ENCODE measurements at places on chromosomes 7 and 10. TPM values are rescaled to one million over a fixed set of nuclear protein-coding genes. Genes with fewer than 3 reads are reported as not detected.

Gene EN2
- total RNA-seq: not detected

Gene NUDCD3
- total RNA-seq: 52.9 TPM

Gene CALHM3
- total RNA-seq: not detected

Gene PKD2L1
- not detected for total RNA-seq

Gene BCCIP
- total RNA-seq: 91.1 TPM

Gene FAM25G
- total RNA-seq: not detected

Gene CPA4
- not detected for total RNA-seq

Gene DRGX
- total RNA-seq: not detected

Gene SPDYE9
- total RNA-seq: not detected

Gene ZNF804B
- not detected for total RNA-seq

Gene GRM8
- total RNA-seq: 6.6 TPM

Gene OR2A5
- total RNA-seq: not detected

Gene EIF4EBP2
- 131 TPM for total RNA-seq

DNA sequence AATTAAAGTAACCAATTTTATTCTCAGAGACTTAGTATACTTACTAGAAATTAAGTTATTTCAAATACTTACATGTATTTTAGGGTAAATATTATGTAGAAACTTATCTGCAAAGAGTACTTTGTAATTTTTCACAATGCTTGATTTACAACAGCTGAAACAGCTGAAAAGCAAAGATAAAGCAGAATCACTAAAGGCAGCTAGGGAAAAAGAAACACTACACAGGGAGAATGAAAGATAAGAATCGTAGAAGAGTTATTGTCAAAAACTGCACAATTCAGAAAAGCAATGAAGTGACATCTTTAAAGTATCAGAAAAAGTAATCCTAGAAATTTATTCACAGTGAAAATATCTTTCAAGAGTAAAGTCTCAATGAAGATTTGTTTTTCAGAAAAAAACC, 69.7 kb upstream of the ZNF804B start:
- no peaks in the 10 kb centered on the region for H3K36me3 ChIP-seq
- H3K27me3 ChIP-seq: no peaks in the 10 kb centered on the region
- no peak overlapping the region for H3K4me3 ChIP-seq
- no peak overlapping the region for H3K27ac ChIP-seq
- no peak for DNase-seq

GRCh38 chr10:6602700-6603084, 22.6 kb upstream of the PRKCQ start:
- no peak overlapping the region for H3K27ac ChIP-seq
- no peak for DNase-seq
- H3K36me3 ChIP-seq: no peaks in the 10 kb centered on the region
- peaks cover 14% of the 10 kb centered on the region for H3K4me1 ChIP-seq
- no peaks in the 10 kb centered on the region for H3K27me3 ChIP-seq

- no peak overlapping the region for H3K4me3 ChIP-seq
- DNase-seq: no peak
- H3K4me1 ChIP-seq: peaks cover 16% of the 10 kb centered on the region
- no peaks in the 10 kb centered on the region for H3K27me3 ChIP-seq
Observed at GRCh38 chr10:89888321-89889070, 187.1 kb downstream of the KIF20B start.

DNA sequence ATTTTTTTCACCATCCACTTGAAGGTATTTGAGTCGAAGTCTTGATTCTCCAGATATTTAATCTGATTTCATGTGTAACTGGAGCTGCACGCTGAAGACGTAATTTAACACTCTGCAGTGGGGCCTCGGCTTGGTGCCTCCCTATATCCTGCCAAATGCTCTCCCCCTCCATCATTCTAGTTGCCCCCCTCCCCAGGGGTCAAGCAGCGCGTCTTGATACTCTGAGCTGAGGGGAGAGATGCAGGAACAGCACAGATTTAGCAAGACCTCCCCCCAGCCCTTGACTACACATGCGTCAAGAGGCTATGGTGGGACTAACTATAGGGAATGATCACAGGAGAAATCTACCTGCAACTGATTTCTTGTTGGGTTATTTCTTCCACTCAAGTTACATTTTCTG, 85.8 kb downstream of the PRPF18 start:
- no peaks in the 10 kb centered on the region for H3K27me3 ChIP-seq
- H3K36me3 ChIP-seq: no peaks in the 10 kb centered on the region
- H3K4me3 ChIP-seq: no peak overlapping the region
- H3K4me1 ChIP-seq: peaks cover 21% of the 10 kb centered on the region

DNA sequence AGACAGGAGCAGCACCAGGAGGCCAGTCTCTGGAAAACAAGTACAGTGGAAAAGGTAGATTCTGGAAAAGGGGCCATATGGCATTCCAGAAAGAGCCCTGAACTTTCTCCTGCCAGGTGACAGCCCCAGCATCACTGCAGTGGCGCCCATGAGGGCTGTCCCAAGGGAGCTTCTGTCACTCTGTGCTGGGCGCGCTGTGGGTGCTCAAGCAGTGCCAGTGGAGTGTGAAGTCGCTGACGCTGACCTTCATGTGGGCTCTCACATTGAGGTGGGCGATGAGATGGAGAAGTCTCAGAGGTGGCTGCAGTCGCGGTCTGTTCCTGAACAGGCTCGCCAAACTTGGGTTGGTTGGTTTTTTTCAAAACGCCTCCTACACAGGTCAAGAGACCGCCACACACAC, 38.2 kb downstream of the FKBP6 start:
- no peaks in the 10 kb centered on the region for H3K4me1 ChIP-seq
- no peak for DNase-seq
- H3K4me3 ChIP-seq: no peak overlapping the region
- no peaks in the 10 kb centered on the region for H3K27me3 ChIP-seq

DNA sequence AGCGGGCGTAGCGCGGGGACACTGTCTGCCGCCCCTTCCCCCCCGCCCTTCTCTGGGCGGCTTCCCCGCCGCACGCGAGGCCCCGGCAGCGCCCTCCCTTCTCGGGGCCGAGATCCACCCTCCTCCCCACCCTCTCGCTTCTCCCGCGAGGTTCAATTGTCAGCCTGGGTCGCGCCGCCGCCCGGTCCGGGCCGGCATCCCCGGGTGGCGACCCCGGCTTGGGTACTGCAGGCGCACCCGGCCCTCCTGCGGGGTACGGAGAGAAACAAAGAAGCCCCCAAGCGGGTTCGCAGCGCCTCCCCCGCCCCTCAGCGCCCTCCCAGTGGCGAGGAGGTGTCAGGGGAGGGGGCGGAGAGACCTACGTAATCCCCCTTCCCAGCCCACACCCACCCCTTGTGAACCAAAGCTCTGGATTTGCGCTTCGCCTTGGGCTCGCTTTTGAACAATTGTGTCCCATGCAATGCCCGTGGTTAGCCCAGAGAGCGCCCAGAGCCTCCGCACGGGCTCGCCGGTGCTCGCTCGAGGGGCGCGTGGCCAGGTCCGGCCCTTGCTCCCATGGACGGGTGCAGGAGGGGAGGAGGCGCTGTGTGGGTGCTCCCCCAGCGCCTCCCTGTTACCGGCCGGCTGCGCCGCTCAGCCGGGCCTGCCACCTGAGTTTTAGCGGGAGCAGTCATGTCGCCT, 634 bp downstream of the HECW1 start:
- H3K27me3 ChIP-seq: peaks cover 20% of the 10 kb centered on the region
- H3K27ac ChIP-seq: no peak overlapping the region
- H3K36me3 ChIP-seq: no peaks in the 10 kb centered on the region
- peak; percentile 85 for DNase-seq
- peak overlapping the region; percentile 78 for H3K4me3 ChIP-seq

GRCh38 chr7:979886-980571, 3.0 kb upstream of the CYP2W1 start:
- H3K27me3 ChIP-seq: no peaks in the 10 kb centered on the region
- H3K4me1 ChIP-seq: no peaks in the 10 kb centered on the region
- no peak overlapping the region for H3K4me3 ChIP-seq
- DNase-seq: no peak
- no peak overlapping the region for H3K27ac ChIP-seq
- H3K36me3 ChIP-seq: no peaks in the 10 kb centered on the region

GRCh38 chr7:137696376-137696775, 150.4 kb downstream of the DGKI start:
- no peak for DNase-seq
- H3K4me1 ChIP-seq: no peaks in the 10 kb centered on the region
- H3K27me3 ChIP-seq: no peaks in the 10 kb centered on the region
- no peak overlapping the region for H3K4me3 ChIP-seq
- H3K36me3 ChIP-seq: no peaks in the 10 kb centered on the region

DNA sequence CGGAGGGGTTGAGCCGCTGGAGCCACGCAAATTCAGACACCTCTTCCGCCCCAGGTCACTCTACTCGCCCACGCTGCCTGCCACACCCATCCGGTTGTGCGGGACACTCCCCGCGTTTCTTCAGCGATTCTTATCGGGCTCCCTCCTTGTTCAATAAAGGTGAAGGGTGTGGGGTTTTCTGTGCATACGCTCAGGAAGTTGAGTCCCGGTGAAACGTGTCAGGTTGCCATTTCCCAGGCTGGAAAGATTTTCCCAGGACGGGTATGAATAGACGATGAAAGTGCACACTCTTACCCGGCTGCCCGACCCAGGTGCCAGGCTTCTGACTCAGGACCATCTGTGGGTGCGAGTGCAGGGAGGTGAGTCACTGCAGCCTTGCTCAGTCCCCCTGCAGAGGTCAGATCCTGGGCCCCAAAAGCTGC, 22.0 kb downstream of the KLF6 start:
- H3K4me1 ChIP-seq: peaks cover 18% of the 10 kb centered on the region
- no peaks in the 10 kb centered on the region for H3K36me3 ChIP-seq
- H3K27ac ChIP-seq: no peak overlapping the region
- no peak overlapping the region for H3K4me3 ChIP-seq

GRCh38 chr10:60821656-60822055, 43.4 kb downstream of the CDK1 start:
- no peaks in the 10 kb centered on the region for H3K27me3 ChIP-seq
- peaks cover 4% of the 10 kb centered on the region for H3K4me1 ChIP-seq
- no peak overlapping the region for H3K4me3 ChIP-seq
- H3K27ac ChIP-seq: no peak overlapping the region
- H3K36me3 ChIP-seq: no peaks in the 10 kb centered on the region
- no peak for DNase-seq

DNA sequence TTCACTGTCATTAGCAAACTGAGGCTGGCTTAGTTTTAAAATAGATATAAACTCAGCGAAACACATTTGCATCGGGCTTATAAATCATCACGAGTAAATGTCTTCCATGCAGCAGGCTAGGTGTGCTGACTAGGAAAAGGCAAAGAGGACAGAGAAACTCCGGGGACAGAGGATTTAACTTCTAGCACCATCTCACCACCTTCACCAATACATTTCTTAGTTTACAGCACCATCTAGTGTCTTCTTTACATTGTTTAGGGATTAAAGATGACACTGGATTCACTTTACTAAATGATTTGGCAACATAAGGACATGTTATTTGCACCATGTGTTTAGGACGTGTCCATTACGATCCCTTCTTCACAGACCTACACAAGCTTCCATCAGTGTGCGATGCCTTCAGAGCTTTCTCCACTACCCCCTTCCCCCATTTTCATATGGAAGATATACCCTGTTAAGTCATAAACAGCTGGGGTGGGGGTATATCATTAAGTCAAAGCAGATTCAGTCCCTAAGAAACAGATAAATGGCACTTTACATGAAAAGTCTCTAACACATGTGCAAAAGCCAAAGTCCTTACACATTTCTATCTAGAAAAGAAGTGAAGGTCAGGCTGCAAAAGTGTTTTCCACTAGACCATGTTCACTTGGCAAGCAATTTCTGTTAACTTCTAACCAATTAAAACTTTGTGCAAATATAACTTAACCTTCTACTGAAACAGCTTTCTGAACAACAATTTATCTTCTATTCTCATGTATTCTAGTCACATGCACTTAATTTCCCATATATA, 103.3 kb downstream of the GRB10 start:
- H3K4me3 ChIP-seq: no peak overlapping the region
- DNase-seq: peak; percentile 53
- H3K36me3 ChIP-seq: 0 out of 2 replicates have a peak, but pooled peaks cover 3% of the 10 kb centered on the region
- no peak overlapping the region for H3K27ac ChIP-seq
- H3K4me1 ChIP-seq: peaks cover 30% of the 10 kb centered on the region

GRCh38 chr10:90138844-90139243, 437.5 kb downstream of the KIF20B start:
- H3K4me3 ChIP-seq: no peak overlapping the region
- H3K36me3 ChIP-seq: 0 out of 2 replicates have a peak, but pooled peaks cover 20% of the 10 kb centered on the region
- no peak overlapping the region for H3K27ac ChIP-seq
- no peaks in the 10 kb centered on the region for H3K27me3 ChIP-seq
- H3K4me1 ChIP-seq: no peaks in the 10 kb centered on the region

GRCh38 chr7:82760074-82760473, 316.5 kb upstream of the CACNA2D1 start:
- peak overlapping the region; percentile 14 for H3K4me3 ChIP-seq
- no peaks in the 10 kb centered on the region for H3K36me3 ChIP-seq
- DNase-seq: peak; percentile 65
- H3K27ac ChIP-seq: peak overlapping the region; percentile 88

DNA sequence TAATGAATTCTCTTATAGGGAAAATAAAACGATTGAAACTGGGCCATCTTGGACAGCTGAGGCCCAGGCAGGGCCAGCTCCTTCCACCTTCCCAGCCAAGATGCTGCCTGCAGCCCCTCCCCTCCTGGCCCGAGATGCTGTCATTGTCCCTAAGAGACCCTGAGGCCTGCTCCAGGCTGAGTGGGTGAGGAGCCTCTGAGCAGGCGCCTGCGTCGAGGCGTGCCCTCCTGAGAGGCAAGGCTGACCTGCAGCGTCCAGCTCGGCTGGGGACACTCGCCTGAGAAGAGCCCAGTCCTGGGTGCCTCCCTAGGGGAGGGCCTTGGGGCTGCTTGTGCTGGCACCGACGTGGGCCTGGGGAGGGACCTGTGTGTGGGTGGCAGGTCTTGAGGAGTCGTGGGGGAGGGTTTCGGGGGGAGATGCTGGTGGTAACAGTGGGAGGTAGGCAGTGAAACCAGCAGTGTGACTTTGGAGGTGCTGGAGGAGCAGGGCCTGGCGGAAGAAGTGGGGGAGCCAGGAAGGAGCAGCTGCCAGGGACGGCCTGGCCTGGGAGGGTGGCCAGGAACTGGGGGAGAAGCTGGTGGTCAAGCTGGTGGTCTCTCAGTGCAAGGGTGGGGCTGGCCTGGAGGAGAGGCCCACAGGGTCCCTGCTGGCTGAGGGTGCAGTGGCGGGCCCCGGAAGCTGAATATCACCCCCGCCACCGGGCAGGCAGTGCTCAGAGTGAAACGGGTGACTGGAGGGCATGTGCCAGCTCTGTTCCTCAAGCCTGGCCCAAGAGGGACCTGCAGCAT, 7.9 kb downstream of the GPR146 start:
- no peaks in the 10 kb centered on the region for H3K36me3 ChIP-seq
- no peak for DNase-seq
- peaks cover 8% of the 10 kb centered on the region for H3K4me1 ChIP-seq
- no peaks in the 10 kb centered on the region for H3K27me3 ChIP-seq
- peak overlapping the region; percentile 32 for H3K27ac ChIP-seq
- no peak overlapping the region for H3K4me3 ChIP-seq

GRCh38 chr7:151896086-151896485, 19.2 kb upstream of the PRKAG2 start:
- H3K4me1 ChIP-seq: 0 out of 2 replicates have a peak, but pooled peaks cover 5% of the 10 kb centered on the region
- no peak overlapping the region for H3K27ac ChIP-seq
- H3K27me3 ChIP-seq: no peaks in the 10 kb centered on the region
- no peak for DNase-seq
